Activated CD8-positive, alpha-beta T cell treated with anti-CD3 and anti-CD28 coated beads for 36 hours (primary cell): ENCODE measurements at places on chromosomes 5 and 9. TPM values are rescaled to one million over a fixed set of nuclear protein-coding genes. Genes with fewer than 3 reads are reported as not detected.

DNA sequence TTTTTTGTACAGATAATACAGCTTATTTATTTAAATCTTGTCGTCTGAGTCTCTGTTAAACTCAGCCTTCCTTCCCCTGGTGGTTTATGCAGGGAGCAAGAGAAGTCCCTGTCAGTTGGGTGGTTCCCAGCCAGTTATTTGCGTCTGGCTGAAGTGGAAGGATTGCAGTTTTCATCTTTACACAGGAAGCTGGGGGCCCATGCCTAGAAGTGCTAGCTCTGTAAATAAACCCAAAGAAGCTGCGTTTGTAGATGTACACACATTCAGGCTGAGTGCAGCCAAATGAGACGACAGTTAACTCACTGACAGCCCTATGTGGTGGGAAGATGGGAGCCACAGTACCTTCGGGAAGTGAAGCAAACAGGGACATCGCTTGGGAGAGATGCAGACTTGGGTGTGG lies 122.1 kb downstream of the SAXO1 start:
- DNase-seq, result no peak

DNA sequence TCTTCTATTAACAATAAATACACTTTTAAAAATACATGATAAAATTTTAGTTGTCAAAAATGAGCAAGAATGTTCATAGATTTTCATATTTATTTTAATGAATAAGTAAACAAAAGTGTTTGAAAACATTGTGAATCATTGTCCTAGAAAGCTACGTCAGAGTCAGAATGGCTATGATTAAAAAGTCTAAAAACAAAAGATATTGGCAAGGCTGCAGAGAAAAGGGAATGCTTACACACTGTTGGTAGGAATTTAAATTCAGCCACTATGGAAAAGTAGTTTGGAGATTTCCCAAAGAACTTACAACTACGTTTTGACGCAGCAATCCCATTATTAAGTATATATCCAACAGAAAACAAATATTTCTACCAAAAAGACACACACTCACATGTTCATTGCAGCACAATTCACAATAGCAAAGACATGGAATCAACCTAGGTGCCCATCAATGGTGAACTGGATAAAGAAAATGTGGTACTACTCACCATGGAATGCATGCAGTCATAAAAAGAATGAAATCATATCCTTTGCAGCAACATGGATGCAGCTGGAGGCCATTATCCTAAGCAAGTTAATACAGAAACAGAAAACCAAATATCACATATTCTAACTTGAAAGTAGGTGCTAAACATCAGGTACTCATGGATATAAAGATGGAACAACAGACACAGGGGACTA lies 49.2 kb upstream of the FBXL17 start:
- DNase-seq, result no peak

DNA sequence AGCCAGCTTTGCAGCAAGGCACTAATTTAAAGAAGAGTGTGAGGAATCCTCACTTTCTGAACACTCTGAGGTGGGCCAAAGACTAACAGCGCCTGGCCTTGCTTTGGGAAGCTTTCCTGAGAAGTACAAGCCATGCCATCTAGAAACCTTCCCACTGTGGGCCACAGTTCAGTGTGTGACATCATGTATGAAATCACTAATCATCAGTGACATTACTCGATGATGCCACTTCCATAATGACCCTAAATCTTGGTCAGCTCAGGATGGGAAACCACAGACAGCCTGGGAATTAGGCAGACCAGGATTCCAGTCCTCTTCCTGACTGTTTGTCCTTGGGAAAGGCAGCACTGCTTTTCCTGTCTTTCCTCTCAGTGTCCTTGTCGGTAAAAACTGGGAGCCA lies 54.2 kb upstream of the HSPA9 start:
- no peak for DNase-seq

GRCh38 chr9:81814794-81815464 lies 113.3 kb upstream of the SPATA31D4 start:
- DNase-seq, result no peak

Gene JAKMIP2
- 2.6 TPM for total RNA-seq

DNA sequence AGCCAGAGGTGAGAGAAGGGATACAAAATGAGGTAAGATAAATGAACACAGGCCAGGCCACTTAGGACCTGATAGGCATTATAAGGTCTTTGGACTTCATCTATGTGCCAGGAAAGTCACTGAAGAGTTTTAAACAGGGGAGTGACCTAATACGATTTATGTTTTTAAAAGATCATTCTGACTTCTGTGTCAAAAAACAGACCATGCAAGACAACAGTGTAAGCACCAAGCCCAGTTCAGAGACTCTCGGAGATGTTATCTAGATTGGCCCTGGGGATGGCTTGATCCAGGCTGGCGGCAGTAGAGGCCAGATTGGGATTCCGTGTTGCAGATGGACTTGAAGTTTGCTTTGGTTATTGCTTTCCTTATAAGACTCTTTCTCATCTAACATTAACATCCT lies 43.0 kb upstream of the DPYSL3 start:
- no peak for DNase-seq

DNA sequence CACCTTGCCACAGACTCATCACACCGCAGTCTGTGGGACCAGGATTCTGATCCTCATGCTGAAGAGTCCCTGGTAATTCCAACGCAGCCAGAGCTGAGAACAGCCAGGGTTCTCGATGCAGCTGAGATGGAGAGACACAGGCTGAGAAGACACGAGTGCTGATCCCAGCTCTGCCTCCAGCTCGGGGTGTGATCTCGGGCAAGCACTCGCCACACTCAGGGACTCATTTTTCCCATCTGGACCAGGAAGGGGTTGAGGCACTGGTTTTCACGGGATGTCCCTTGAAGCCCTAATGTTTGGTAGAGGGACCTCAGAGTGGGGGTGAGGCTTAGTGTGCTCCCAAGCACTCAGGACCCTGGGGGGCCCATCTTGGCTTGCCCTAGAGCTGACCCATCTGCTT lies 200.4 kb downstream of the CDK5RAP2 start:
- no peak for DNase-seq

Gene ACOT12
- total RNA-seq, result not detected

DNA sequence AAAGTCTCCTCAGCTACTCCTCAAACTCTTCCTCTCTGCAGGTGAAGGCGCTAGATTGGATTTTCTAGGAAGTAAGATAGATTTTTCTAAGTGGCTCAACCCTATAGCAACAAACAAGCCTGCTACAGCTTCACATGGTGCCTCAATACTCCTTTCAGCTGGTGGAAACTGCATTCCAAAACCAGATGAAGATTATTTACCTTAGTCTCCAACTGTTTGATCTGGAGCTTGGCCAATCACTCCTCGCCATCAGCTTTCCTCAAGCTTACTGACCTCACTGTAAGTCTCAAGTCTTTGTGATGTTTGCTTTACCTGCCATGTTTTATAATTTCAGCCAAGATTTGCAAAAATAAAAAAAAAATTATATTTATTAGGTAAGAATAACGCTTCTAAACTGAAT lies 622.4 kb downstream of the CHSY3 start:
- no peak for DNase-seq
